ENCODE measurements at places on chromosomes 5 and 9.

- peak; percentile 17 for DNase-seq
Measured at GRCh38 chr9:132210472-132211145, 48.8 kb downstream of the NTNG2 start.

DNA sequence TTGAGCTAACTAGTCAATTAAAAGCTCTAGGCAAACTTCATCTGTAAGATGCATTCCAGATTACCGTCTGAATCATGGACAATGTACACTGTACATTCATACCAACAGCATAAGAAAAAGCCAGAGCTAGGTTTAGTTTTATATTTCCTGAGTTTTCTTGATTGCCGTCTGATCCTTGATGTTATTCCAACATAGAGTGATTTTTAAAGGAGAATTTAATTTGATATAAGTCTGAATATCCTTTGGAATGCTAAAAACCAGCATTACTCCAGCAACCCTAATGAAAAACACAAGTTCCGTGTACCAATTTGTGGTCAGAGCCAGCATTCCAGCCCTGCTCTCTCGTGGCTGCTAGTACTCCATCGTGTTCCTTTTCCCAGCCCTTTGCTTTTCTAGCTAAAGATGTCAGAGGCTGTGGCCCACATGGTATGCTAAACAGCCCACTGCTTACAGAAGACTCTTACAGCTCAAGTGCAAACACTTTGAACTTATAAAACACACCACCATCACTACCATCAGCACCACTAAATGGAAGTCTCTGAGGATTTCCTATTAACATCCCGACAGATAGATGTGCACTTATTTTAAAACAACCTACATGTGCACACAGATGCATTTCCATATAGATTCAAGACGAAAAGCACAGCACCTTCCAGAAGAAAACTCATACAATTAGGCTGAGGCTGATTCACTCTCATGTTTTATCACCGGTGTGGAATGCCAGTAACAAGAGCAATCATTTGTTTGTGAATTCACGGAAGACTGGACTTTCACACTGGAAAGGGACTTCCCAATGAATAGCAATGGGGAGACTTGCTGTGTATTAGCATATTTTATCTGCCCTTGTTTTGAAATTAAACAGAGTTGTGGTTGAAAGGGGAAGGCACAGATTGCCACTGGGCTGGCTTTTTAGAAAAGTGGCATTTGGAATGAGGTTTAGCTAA, 246.9 kb upstream of the GAS1 start:
- no peak for DNase-seq

DNA sequence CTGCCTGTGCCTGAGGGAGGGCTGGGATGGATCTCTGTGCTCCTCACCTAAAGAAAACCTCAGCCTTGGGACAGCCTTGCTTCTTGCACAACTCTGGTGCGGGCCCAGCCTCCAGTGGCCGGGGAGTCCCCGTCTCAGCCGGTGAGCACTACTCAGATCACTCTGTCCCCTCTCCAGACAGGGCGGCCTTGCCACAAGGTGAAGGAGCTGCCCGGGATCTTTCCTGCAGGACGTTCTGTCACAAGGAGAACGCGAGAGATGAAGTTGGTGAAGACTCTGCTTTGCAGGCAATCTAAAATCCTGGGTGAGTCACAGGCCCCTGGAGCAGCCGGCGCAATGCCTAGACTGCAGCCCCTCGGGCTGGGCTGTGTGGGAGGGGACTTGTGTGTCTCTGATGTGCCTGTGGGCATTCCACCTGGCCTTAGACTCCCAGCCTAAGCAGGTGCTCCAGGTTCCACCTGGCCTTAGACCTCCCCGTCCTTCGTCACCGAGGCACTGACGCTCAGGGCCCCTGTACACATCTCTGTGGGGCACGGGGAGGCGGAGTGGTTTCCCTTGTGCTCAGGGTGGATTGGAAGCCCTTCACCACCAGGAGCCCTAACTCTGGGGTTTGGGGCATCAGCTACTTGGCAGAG, 15.2 kb upstream of the IRX4 start:
- DNase-seq = no peak

GRCh38 chr9:129282272-129282671, 104.2 kb upstream of the IER5L start:
- no peak for DNase-seq

GRCh38 chr5:76818844-76819831, at the start of gene F2RL1:
TSS of gene F2RL1 (plus strand) at chr5:76819030. CDS start at chr5:76819183, 153 bp downstream.
- DNase-seq = peak; percentile 18

- no peak for DNase-seq
Measured at GRCh38 chr5:14741131-14741530, 76.6 kb downstream of the OTULIN start.

- no peak for DNase-seq
Measured at GRCh38 chr5:163342306-163342705, 95.1 kb upstream of the CCNG1 start.

GRCh38 chr5:14173377-14174229, 30.5 kb downstream of the TRIO start:
- DNase-seq = no peak

DNA sequence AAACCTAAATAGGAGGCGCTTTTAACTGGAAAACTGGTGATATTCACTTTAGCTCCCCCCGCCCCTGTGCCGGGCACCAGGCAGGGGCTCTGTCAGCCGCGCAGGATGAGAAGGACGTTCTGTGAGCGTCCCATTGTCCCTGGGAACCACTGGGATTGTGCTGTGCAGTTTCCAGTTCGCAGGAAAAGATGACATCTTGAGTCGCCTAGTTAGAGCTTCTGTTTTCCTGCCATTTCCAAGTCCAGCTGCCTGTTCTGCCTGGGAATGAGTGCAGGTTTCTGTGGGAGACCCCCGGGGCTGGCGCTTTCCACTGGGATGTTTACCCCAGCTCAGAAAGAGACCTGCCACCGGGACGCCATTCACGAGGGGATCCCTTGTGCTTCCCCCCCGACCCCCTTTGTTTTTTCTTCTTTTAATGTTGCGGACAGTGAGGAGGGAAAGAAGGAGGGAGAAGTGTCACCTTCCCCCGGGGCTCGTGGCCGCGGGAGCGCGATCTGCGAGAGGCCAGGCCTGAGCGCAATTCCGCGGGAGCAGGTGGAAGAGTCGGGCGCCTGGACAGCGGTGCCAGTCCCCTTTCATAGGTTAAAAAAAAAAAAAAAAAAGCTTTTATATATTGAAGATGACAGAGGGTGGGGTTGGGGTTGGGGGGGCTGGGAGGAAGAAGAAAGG, 121.5 kb downstream of the RMI1 start:
- no peak for DNase-seq

GRCh38 chr5:107459605-107460004, 211.1 kb downstream of the EFNA5 start:
- no peak for DNase-seq

DNA sequence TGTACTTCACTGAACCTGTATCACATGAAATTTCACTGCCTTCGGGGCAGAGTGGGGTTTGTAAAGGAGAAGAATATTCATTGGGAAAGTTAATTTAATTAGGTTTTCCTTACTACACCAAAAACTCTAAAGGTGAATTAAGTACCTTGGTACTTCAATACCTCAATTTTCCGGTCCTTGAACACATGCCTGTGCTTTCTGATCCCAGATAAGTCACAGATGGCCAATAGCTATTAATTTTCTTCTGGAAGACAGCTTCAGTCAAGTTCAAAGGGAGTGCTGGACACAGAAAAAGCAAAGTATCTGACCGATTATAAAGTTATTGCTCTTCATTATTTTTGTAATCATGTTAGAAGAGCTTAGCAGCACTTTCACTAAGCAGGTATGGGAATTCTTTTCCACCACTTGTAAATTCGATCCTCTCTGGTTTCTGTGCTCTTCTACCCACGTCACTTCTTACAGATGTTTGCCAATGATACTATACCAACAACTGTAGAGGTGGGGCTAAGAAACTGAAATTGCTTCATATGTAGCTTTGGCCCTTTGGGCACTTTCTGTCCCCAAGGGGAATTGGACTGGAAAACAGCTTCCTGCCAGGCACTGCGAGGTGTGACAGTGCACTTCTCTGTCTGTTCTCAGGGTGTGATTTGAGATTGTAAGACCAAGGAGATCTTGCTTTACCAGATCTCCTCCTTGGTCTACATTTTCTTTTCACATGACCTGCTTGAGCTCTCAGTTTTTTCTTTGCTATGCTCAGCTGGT, 164.0 kb downstream of the CCDC192 start:
- DNase-seq = no peak

DNA sequence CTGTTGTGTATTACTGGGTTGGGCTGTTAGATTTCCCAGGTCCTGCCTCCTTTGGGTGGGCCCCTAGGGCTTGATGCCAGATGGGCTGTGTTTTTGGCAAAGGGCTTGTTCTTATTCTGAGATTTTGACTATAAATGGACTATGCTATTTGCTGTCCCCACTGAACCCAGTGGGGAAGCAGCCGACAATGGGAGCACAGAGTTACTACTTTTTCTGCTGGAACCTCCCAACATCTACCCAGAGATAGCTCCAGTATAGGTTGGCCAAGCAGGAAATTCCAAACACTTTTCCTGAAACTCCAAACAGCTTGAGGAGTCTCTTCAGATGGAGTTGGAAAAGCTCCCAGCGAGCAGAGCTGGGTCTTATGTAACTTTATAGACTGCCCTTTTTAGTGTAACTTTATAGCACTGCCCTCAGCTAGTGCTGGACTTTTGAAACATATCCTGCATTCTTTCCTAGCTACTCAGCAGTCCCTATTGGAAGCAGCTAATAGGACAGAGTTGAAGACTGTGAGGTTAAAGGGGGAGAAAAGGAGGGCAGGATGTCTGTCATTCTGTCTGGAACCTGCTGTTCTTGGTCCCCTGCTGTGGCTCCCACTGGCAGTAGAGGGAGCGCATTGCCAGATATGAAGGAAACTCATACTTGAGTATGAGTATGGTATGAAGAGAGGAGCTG, 21.0 kb downstream of the RUSC2 start:
- DNase-seq = no peak

GRCh38 chr5:91638010-91638409, 254.9 kb upstream of the ARRDC3 start:
- no peak for DNase-seq
